ENCODE measurements at places on chromosomes 2 and 18. TPM values are rescaled to one million over a fixed set of nuclear protein-coding genes. Genes with fewer than 3 reads are reported as not detected.

The SIX2 gene
- 35.0 TPM for total RNA-seq

The C18orf54 gene
- 3.7 TPM for total RNA-seq

The TMEFF2 gene
- total RNA-seq = 1.4 TPM

The DSG2 gene
- 43.7 TPM for total RNA-seq

The VWA3B gene
- not detected for total RNA-seq

The SLC19A3 gene
- 0.56 TPM for total RNA-seq

The FAM161A gene
- total RNA-seq = 2.9 TPM

The AMER3 gene
- not detected for total RNA-seq

The IL36A gene
- not detected for total RNA-seq

The FNDC4 gene
- 17.4 TPM for total RNA-seq

GRCh38 chr2:38301340-38301968 lies 75.6 kb downstream of the ATL2 start:
- no peak overlapping the region for H3K4me3 ChIP-seq
- no peak for DNase-seq
- H3K36me3 ChIP-seq = peaks cover 30% of the 10 kb centered on the region

DNA sequence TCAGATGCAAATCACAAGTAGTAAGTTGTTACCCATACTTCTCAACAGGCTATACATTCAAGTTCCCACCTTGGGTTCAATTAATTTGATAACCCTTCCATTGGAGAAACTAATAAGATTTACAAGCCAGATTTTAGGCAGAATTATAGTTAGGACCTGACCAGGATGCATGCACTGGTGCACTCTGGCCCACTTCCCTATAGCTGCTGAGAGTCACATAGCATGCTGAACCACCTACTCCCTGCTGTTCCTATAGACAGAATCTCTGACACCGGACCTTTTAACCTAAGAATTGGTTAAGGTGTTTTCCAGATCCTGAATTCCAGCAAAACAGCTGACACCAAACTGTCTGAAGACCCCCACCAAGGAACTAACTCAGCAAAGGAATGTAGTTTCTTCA lies 26.2 kb downstream of the FAM210A start:
- no peaks in the 10 kb centered on the region for H3K4me1 ChIP-seq
- H3K36me3 ChIP-seq = peaks cover 2% of the 10 kb centered on the region
- H3K27me3 ChIP-seq = no peaks in the 10 kb centered on the region
- no peak overlapping the region for H3K4me3 ChIP-seq

- H3K4me1 ChIP-seq = peaks cover 15% of the 10 kb centered on the region
- no peaks in the 10 kb centered on the region for H3K27me3 ChIP-seq
- peaks cover 2% of the 10 kb centered on the region for H3K36me3 ChIP-seq
- DNase-seq = no peak
- H3K27ac ChIP-seq = no peak overlapping the region
These were observed 120.5 kb upstream of the POU3F3 start for GRCh38 chr2:104733226-104733943.

- H3K27me3 ChIP-seq = peaks cover 30% of the 10 kb centered on the region
- peak within 1 kb of the TSS; percentile 82 for H3K4me3 ChIP-seq
- DNase-seq = no peak
- H3K4me1 ChIP-seq = peaks cover 8% of the 10 kb centered on the region
- peak within 1 kb of the TSS; percentile 36 for H3K27ac ChIP-seq
- H3K36me3 ChIP-seq = no peaks in the 10 kb centered on the region
These were observed at the start of gene GREB1L for GRCh38 chr18:21242141-21242779. TSS of gene GREB1L (plus strand) at chr18:21242232. CDS start at chr18:21383519, 141,287 bp downstream.

DNA sequence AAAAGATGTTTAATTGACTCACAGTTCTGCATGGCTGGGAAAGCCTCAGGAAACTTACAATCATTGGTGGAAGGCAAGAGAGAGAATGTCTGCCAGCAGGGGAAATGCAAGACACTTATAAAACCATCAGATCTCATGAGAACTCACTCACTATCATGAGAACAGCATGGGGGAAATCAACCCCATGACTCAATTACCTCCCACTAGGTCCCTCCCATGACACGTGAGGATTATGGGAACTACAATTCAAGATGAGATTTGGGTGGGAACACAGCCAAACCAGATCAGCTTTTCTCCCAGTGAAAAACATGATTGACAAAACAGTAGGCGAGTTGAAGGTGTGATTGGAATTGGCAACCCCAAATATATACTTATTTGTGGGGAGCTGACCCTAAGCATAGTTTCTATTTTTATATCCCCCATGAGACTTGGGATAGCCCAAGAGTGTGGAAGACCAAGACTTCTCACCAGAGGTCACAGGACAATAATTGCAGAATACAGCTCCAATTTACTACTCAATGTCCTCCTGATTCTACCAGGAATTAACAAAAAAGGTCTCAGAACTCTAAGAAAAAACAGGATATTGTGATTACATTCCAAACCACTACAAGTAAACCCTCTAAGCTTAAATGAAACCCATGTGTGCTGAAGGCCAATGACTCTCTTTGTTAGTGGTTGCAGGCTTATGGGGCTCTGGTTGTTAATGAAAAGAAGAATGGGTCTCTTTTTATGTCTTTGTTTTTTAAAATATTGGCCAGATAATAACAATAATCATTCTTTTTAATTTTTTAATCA lies 96.1 kb upstream of the PIK3C3 start:
- no peaks in the 10 kb centered on the region for H3K4me1 ChIP-seq
- H3K27ac ChIP-seq = no peak overlapping the region
- DNase-seq = no peak
- no peaks in the 10 kb centered on the region for H3K36me3 ChIP-seq

GRCh38 chr2:178205853-178206521 lies 11.7 kb downstream of the OSBPL6 start:
- no peaks in the 10 kb centered on the region for H3K27me3 ChIP-seq
- peaks cover 12% of the 10 kb centered on the region for H3K4me1 ChIP-seq
- no peak overlapping the region for H3K4me3 ChIP-seq

DNA sequence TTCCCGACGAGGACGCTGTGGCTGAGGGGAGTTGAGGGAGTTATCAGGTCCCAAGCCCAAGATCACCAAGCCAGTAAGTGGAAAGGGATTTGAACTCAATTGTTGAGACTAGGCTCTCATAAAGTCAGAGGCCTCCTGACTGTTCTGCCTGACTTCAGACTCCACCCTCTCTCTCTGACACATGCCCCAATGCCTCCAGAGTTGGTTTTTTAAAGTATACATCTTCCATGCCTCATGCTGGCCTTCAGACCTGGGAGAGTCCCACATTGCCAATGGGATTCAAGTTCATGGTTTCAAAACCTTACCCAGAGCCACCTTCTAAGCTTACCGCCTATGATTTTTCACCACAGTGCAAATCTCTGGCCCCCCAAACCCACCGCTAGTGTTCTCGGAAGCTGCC lies 100.8 kb downstream of the RTN4 start:
- H3K4me3 ChIP-seq = no peak overlapping the region
- H3K36me3 ChIP-seq = no peaks in the 10 kb centered on the region
- DNase-seq = no peak
- peaks cover 23% of the 10 kb centered on the region for H3K4me1 ChIP-seq
- no peaks in the 10 kb centered on the region for H3K27me3 ChIP-seq

DNA sequence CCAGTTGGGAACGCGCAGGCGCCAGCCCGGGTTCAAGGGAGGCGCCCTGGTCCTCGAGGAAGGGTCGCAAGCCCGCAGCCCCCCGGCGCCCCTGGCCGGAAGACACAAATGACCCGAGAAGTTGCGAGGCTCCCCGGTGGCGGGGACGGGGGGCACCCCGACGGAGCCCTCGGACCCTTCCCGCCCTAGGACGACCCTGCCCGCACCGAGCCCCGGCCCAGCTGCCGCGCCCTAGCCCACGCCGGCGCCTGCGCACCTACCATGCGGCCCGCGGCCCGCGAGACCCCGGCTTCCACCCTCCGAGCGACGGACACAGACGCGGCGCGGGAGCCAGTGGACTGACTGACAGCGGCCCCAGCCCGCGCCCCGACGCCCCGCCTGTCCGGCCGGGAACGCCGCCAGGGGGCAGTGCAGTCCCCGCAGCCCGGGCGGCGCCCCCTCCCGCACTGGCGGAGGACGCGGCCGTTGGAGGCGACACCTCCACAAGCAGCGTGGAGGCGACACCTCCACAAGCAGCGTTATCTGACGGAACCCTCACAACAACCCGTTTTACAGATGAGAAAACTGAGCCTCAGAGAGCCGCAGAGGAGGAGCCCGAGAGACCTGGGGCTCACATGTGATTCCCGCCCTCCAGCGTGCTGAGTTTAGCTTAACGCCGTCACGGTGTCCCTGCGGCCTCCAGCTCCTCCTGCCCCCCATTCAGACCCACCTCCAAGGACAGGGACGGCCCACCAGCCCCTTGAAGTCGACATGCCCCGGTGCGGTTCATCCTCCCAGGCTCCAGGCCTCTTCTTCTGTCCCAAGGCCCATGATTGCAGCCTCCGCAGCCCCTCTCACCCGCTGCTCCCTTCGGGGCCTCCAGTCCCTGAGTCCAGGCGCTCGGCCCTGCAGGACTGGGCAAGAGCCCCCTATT lies at the start of gene NMUR1:
Gene NMUR1, minus strand, starts transcription at position 347 of the 913 bp plus-strand sequence. Its CDS starts 84 bp downstream, at position 263.
- DNase-seq = no peak
- no peaks in the 10 kb centered on the region for H3K36me3 ChIP-seq
- H3K27me3 ChIP-seq = peaks cover 3% of the 10 kb centered on the region
- H3K27ac ChIP-seq = no peak within 1 kb of the TSS
- H3K4me1 ChIP-seq = peaks cover 7% of the 10 kb centered on the region

- no peak for DNase-seq
- no peaks in the 10 kb centered on the region for H3K27me3 ChIP-seq
- H3K4me1 ChIP-seq = no peaks in the 10 kb centered on the region
- H3K27ac ChIP-seq = no peak overlapping the region
These were observed 308.6 kb downstream of the RNF144A start for GRCh38 chr2:7225848-7226247.

DNA sequence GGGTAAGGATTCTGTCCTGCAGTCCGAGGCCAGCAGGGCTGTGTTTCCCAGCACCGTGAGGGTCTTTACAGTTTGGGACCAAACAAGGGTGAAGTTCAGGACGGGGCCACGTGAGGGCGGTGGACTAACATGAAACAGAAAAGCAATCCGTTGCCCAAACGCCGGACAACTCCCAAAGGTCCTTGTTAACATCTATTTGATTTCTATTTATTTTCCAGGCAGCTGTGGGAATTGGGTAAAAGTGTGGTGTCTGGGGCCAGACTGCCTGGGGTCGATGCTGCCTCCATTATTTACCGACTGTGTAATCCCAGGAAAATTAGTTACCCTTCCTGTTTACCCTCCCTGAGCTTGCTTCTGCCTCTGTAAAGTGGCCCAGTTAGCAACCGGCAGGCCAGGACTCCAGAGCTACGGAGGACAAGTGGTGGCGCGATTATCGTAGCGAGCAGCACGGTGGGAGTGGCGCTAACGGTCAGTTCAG lies 66.3 kb upstream of the TCF7L1 start:
- peaks cover 11% of the 10 kb centered on the region for H3K4me1 ChIP-seq
- no peak overlapping the region for H3K27ac ChIP-seq
- peaks cover 3% of the 10 kb centered on the region for H3K27me3 ChIP-seq
- no peaks in the 10 kb centered on the region for H3K36me3 ChIP-seq
- DNase-seq = no peak

- no peak for DNase-seq
- no peaks in the 10 kb centered on the region for H3K36me3 ChIP-seq
- H3K27ac ChIP-seq = no peak overlapping the region
- H3K4me1 ChIP-seq = no peaks in the 10 kb centered on the region
- H3K4me3 ChIP-seq = no peak overlapping the region
- H3K27me3 ChIP-seq = no peaks in the 10 kb centered on the region
These were observed 25.8 kb upstream of the DLX2 start for GRCh38 chr2:172128484-172128883.

- no peak for DNase-seq
- no peak overlapping the region for H3K27ac ChIP-seq
- peaks cover 8% of the 10 kb centered on the region for H3K4me1 ChIP-seq
- H3K4me3 ChIP-seq = no peak overlapping the region
- no peaks in the 10 kb centered on the region for H3K36me3 ChIP-seq
- H3K27me3 ChIP-seq = no peaks in the 10 kb centered on the region
These were observed 6.0 kb upstream of the IL1A start for GRCh38 chr2:112790305-112790704.

DNA sequence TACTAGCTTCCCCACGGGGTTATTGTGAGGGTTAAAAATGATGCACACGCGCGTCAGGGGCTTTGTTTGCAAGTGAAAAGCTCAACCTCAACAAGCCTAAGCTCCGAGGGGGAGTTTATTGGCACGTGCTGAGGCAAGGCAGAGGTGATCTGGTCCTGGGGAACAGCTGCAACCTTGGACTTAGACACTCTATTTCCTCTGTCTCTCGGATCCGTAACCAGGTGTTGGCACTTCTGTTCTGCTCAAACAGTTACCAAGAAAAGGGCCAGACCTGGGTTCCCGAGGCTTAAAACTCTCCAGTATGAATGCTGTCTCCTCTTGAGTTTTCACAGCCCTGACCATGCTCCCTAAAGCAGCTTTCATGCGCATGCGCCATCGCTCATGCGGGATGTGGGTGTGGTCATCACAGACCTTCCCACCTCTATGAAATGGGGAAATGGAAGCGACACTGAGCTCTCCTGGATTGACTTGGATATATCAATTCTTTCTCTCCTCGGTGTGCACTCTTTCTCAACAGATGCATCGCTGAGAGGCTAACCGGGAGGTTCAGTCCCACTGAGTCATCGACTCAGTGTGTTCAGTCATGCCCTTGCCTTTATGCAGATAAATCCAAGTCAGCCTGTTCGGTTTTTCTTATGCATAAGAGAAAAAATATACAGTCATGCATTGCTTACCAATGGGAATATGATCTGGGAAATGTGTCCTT lies 19.9 kb upstream of the RAB31 start:
- H3K27ac ChIP-seq = no peak overlapping the region
- H3K4me3 ChIP-seq = no peak overlapping the region
- H3K4me1 ChIP-seq = peaks cover 18% of the 10 kb centered on the region
- no peaks in the 10 kb centered on the region for H3K27me3 ChIP-seq
- no peak for DNase-seq
- no peaks in the 10 kb centered on the region for H3K36me3 ChIP-seq

DNA sequence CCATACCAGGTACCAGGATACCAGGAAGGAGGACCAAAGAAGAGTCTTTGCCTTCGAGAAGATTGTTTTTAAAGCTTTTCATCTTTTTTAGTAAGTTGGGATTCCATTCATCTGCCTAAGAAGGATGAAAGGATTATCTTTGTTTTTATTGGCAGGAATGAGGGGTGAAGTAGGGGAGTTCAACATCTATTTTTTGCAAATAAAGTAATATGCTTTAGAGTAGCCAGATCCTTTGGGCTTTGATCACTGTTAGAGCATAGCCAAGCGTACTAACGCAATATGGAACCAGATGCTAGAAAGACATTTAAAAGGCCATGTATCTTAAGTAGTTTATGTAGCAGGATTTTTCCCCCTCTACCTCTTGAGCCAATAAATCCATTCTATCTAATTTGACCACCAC lies 133.0 kb downstream of the PRPF40A start:
- no peaks in the 10 kb centered on the region for H3K27me3 ChIP-seq
- H3K4me3 ChIP-seq = no peak overlapping the region
- peaks cover 72% of the 10 kb centered on the region for H3K4me1 ChIP-seq
- peaks cover 3% of the 10 kb centered on the region for H3K36me3 ChIP-seq

- no peaks in the 10 kb centered on the region for H3K27me3 ChIP-seq
- peaks cover 10% of the 10 kb centered on the region for H3K4me1 ChIP-seq
- H3K4me3 ChIP-seq = no peak overlapping the region
- no peak for DNase-seq
- no peaks in the 10 kb centered on the region for H3K36me3 ChIP-seq
- no peak overlapping the region for H3K27ac ChIP-seq
These were observed 16.4 kb upstream of the KIAA2012 start for GRCh38 chr2:202056611-202057010.

GRCh38 chr2:230231251-230231650 lies 5.7 kb downstream of the SP140 start:
- no peaks in the 10 kb centered on the region for H3K27me3 ChIP-seq
- peak overlapping the region; percentile 28 for H3K27ac ChIP-seq
- no peak overlapping the region for H3K4me3 ChIP-seq
- DNase-seq = no peak

Data from chondrocyte (in vitro differentiated cells).